MM.1S (cell line): ENCODE measurements at places on chromosomes 7 and 10.

DNA sequence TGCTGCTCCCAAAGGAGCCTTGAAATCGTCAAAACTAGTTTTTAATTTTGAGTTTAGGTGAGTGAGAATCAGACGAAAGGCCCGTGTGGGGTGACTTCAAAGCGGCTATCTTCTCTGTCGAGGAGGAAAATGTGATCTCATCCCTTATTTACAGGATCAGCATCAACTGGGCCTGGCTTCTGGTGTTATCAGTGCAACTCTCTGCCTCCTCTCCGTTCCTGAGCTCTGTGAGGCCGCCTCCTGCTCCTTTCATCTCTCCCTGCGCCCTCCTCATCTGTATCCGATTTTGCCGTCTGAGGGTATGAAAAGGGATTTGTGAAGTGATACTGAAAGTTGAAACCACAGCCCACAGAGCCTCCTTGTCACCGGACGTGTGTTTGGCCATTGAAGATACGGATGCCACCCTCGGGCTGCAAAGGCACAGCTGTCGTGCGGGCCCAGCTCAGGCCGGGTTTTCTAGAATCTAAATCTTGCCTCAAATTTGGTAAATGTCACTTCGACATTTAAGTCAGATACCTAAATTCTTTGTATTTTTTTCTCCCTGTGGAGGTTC lies 408.7 kb upstream of the ADARB2 start:
- 0 out of 2 replicates have a peak, but pooled peaks cover 3% of the 10 kb centered on the region for H3K4me1 ChIP-seq
- peak; percentile 74 for DNase-seq
- no peaks in the 10 kb centered on the region for H3K27me3 ChIP-seq
- H3K36me3 ChIP-seq, result no peaks in the 10 kb centered on the region
- H3K27ac ChIP-seq, result no peak overlapping the region
- no peak overlapping the region for H3K4me3 ChIP-seq

- H3K27me3 ChIP-seq, result no peaks in the 10 kb centered on the region
- H3K36me3 ChIP-seq, result no peaks in the 10 kb centered on the region
- DNase-seq, result no peak
- no peak overlapping the region for H3K27ac ChIP-seq
Observed at GRCh38 chr10:128633864-128634540, 507.8 kb upstream of the MKI67 start.

DNA sequence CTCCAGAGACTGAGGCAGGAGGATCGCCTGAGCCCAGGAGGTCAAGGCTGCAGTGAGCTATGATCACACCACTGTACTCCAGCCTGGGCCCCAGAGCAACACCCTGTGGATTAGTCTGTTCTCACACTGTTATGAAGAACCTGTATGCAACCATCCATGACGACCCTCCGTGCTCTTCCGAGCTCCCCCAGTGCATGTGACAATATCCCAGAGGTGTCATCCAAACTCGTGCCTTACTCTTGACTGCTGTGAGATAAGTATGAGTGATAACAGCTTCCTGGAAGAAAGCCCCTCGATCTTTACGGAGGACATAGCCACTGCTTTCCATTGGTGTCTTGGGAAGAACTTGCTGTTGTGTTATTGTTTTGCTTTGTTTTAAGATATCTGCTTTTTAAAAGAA lies 591.9 kb downstream of the GALNT17 start:
- H3K27ac ChIP-seq, result no peak overlapping the region
- H3K27me3 ChIP-seq, result no peaks in the 10 kb centered on the region
- H3K36me3 ChIP-seq, result no peaks in the 10 kb centered on the region
- no peak for DNase-seq
- H3K4me3 ChIP-seq, result no peak overlapping the region

- H3K4me3 ChIP-seq, result no peak overlapping the region
- 0 out of 2 replicates have a peak, but pooled peaks cover 5% of the 10 kb centered on the region for H3K4me1 ChIP-seq
- H3K27ac ChIP-seq, result no peak overlapping the region
- DNase-seq, result no peak
- peaks cover 65% of the 10 kb centered on the region for H3K27me3 ChIP-seq
- H3K36me3 ChIP-seq, result no peaks in the 10 kb centered on the region
Observed at GRCh38 chr7:158468181-158468580, 119.4 kb downstream of the PTPRN2 start.

- no peak for DNase-seq
- H3K27ac ChIP-seq, result no peak overlapping the region
- no peak overlapping the region for H3K4me3 ChIP-seq
- H3K27me3 ChIP-seq, result no peaks in the 10 kb centered on the region
- no peaks in the 10 kb centered on the region for H3K36me3 ChIP-seq
Observed at GRCh38 chr10:131652438-131653139, 248.2 kb upstream of the PPP2R2D start.
